Muscle of back (tissue), 13 donors: ENCODE measurements at places on chromosomes 6 and 20.

DNA sequence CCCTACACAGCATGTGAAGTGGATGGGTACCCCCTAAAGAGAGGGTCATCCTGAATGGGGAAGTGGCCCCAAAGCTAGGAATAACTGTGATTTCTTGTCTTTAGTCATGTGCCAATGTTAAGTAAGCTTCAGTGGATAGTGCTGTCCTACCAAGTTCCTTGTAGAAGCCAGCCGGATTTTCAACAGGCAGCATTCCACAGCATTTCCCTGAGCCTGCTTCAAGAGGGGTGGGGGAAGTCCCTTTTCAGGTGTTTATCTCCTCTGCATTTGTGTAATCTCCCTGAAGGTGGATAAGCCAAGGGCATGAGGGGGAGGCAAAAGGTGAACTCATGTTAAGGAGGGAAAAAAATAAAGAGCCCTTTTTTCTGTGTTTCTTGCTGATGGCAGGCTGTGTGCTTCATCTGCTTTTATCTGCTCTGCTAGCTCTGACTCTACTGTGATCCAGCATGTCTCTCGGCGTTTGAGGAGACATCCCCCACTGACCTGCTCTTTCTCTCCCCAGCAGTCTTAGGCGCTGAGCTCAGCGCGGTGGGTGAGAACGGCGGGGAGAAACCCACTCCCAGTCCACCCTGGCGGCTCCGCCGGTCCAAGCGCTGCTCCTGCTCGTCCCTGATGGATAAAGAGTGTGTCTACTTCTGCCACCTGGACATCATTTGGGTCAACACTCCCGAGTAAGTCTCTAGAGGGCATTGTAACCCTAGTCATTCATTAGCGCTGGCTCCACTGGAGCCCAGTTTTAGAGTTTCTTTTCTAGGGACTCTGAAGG lies 1.9 kb downstream of the EDN1 start:
- DNase-seq, result no peak

GRCh38 chr6:163946437-163946836 lies 531.9 kb downstream of the QKI start:
- no peak for DNase-seq

DNA sequence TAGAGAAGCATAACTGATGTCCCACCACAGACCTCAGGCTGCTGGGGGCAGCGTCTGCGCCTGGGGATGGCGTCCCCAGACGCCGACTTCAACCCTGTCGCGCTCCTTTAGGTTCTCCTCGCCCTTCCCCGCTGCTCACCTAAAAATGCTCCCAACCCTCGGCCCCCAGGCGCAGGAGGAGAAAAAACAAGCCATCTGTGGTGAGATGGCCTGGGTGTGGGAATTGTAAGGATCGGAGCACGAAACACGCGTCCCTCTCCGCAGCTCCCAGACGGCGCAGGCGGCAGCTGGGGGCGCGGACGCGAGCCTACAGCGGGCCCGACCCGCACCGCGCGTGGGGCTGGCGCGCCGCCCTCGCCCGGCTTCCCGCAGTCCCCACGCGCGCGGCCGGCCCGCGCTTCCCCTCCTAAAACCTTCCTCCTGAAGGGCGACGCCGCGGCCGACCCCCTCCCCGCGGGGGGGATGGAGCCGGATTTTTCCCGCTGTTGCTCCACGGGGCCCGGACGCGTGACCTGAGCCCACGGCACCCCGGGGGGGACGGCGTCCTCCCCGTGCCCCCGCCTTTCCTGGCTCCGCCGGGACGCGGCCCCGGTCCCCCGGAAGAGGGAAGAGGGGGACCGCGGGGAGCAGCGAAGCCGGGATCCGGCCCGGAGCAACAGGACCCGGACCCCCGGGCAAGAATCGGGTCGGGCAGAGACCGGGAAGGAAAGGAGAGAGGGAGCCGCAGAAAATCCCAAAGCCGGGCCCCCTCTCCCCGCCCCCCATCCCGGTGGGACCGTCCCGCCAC lies 611 bp downstream of the EPB41L2 start:
- DNase-seq, result no peak

- no peak for DNase-seq
Measured at GRCh38 chr6:73710470-73710869, 14.5 kb downstream of the CD109 start.

DNA sequence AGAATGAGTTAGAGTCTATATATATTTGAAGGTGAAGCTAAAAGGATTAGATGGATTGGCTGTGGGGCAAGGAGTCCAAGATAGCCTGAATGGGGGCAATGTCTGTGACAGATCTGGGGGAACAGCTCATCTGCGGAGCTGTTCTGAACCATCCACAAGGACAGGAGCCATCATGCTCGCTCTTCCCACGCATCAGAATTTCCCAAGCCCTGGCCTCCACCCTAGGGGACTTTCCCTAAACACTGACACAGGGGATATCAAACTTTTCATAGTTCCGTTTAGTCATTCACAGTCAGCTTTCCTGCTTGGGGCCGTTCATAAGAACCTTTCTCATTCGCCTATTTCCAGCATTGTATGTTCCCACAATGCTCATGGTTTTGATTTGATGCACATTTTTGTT lies 37.6 kb upstream of the CCN6 start:
- no peak for DNase-seq

DNA sequence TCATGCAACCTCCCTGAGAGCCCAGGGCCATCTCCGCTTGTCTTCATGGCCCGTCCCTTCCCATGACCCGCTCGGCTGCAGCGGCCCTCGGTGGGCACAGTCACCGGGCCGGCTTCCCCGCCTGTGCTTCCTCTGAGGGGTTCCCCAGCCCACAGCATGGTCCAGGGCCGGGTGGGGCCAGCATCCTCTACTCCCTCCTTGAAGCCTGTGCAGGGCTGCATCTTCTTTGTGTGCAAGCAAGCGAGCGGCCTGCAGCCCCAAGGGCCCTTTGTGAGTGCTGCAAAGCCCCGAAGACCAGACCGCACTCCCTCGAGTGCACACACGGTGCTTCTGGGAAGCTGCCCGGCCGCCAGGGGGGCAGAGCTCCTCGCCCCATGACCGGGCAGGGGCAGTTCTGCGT lies 265.8 kb downstream of the TAF4 start:
- no peak for DNase-seq

- DNase-seq, result no peak
Measured at GRCh38 chr6:67790569-67790968, 844.5 kb upstream of the ADGRB3 start.

DNA sequence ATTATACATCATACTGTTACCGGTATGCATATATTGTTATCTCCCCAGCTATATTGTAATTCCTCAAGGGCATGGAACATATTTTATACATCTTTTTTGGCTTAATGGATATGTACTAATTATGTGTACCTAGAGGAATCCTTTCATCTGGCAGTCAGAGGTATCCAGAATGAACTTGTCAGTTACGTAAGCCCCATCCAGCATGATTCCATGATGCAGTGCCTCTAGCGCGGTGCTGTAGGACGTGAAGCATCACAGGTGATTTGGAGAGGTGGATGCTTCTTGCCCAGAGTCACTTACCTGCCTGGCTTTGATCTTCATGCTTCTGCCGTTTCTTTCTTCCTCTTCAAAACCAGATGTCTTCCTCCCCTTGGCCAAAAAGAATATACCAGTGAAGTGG lies 159.1 kb downstream of the UST start:
- no peak for DNase-seq
